ENCODE measurements at places on chromosomes 12 and 14.

GRCh38 chr12:117333331-117333881, 28.0 kb downstream of the NOS1 start:
- DNase-seq = peak; percentile 4

GRCh38 chr12:121334513-121335343, 17.5 kb downstream of the ANAPC5 start:
- DNase-seq = peak; percentile 5

GRCh38 chr14:57863471-57863870, 2.4 kb downstream of the SLC35F4 start:
- DNase-seq = peak; percentile 72

DNA sequence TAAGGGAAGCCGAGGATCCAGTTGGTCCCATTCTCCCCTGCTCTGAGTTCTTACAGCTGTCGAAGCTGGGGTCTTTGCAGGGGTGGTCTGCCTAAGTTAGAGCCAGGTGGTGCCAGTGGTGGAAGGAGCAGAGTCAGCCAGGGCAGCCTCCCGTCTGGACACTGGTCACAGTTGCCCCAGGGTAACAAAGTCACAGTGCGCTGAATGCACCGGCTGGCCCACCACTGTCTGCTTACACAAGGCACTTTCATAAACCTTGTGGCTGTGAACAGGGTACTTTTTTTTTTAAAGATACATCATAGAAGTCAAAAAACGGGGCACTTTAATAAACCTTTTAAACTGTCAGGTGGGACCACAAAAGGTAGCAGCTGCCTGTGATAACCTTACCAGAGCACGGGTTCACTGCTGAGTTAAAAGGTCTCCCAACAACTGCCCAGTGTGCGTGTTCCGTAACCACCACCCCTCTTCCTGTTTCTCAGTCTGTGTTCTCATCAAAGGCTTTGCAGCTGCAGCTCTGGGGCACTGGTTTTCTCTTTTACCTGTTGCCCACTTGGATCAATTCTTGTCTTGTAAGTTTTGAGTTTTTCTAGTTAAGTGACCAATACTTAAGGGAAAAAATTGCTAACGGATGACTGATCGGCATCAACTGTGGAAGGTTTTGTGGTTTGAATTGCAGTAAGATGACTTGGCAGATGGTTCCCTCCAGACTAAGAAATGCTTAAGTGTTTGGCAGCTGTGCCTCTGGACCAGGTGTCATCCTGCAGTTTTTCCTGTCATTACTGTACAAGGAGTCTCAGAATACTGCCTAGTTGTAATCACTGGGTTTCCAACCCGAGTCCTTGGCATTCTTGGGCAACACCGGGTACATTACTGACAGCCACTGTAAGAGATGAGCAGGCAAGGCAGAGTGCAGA, 55.9 kb downstream of the DYNC1H1 start:
- DNase-seq = no peak

- DNase-seq = no peak
Observed at GRCh38 chr12:71662849-71663560, 643 bp downstream of the ZFC3H1 start.

GRCh38 chr14:76380991-76381390, 5.1 kb downstream of the ESRRB start:
- DNase-seq = no peak

DNA sequence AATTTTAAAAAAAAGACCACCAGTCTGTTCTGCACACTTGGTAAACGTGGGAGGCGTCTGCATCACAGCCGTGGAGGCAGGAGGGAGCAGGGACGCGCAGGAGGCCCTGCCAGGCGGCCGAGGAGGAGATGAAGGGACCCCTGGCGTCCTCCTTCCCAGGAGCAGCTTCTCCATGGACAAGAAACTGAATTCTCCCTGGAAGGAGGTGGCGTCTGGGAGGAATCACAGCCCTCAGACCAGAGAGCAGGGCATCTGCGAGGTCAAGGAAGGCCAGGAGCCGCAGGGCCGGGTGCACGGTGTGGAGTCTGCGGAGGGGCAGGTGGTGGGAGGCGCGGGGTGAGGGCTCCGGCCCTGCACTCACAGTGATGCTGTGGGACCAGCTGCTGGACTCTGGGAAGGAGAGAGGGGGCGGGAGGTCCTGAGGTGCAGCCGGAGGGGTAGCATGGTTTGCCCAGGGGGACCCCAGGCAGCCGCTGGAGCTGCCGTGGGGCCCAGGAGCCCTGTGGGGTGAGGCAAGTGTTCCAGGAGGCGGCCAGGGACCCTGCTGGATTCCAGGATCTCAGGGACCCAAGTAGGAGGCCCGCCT, 73.5 kb upstream of the GALNT9 start:
- DNase-seq = no peak

DNA sequence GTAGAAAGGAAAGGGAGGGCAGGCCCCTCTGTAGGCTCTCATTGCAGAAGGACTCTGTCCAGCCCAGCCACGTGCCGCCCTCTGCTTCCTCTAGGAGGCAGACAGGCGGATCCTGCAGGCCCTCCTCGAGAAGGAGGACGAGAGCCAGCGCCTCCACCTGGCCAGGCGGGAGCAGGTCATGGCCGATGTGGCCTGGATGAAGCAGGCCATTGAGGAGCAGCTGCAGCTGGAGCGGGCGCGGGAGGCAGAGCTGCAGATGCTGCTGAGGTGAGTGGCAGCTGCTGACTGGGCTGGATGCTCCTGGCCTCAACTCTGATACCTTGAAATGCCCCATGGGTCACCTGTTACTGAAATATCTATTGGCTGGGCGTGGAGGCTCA, 10.9 kb downstream of the TCHP start:
- DNase-seq = no peak
